Activated CD4-positive, alpha-beta memory T cell treated with anti-CD3 and anti-CD28 coated beads for 36 hours (primary cell): ENCODE measurements at places on chromosomes 12 and 14. TPM values are rescaled to one million over a fixed set of nuclear protein-coding genes. Genes with fewer than 3 reads are reported as not detected.

DNA sequence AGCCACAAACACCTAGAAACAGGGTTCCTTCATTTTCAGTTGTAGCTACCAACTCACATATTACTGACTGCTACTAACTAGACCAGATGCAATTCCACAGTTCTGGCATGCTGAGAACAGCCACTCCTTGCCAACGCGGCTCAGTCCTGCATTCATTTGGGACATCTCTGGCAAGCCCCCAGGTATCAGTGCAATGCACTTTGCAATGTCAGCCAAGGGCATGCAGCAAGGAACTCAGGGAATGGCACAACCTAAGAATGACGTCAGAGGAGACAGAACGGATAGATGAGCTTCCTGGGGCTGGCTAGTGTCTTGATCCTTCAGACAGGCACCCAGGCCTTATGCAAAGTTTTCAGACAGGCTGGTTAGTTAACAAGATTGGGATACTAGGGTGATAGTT lies 29.6 kb downstream of the MAP3K9 start:
- DNase-seq, result no peak

DNA sequence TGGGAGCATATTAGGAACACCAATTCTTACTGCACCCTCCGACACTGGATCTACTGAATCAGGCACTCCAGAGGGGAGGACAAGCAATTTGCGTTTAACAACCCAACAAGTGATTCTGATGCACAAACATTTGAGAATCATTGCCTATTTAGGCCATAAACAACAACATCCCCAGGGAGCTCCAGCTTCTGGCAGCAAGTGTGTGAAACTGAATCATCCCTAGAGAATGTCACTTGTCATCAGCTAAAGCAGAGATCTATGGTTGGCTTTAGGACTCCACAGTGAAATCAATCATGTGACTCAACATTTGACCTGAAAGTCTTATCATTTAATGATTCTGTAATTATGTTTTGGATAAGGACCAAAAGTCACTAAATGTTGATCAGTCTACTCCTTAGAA lies 505.0 kb upstream of the FLRT2 start:
- no peak for DNase-seq

DNA sequence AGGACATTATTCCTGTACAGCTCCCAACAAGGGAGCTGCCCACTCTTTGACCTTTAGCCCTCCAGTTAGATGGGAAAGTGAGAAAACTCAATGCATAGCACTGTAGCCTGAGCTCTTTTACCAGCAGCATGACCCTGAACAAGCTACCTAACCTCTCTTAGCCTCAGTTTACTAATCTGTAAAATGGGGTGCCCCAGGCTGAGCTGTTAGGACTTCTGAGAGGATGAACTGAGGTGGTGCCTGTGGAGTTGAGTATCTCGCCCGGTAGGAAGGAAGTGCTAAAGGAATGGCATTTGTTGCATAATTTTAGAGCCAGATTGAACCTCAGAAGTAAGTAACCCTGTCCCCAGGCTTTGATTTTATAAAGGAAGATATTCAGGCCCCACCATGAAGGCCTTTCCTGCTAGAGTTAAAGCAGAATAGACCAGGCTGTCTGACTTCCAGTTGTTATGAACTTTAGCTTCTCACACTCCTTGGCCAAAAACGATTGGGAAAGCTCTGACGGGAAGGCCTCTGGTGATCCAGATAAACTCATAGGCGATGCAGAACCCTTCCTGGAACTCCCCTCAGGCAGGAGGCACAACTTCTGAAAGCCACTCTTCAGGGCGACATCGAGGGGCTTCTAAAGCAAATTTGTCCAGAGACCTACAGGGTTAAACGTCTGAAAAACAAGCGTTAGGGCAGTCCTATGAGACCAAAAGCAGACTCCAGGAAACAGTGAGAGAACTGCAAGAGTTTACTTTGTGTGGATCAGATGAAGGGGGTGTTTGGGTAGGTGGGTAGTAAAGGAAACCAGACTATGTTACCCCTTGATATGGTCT lies 2.5 kb upstream of the SERPINA10 start:
- no peak for DNase-seq

- DNase-seq, result peak; percentile 80
Observed at GRCh38 chr12:76878899-76879709, at the start of gene CSRP2. Gene CSRP2 (minus strand): TSS chr12:76879019. CDS start chr12:76866260, 12,759 bp downstream.

- no peak for DNase-seq
Observed at GRCh38 chr12:104792570-104792969, 165.5 kb downstream of the SLC41A2 start.

- DNase-seq, result no peak
Observed at GRCh38 chr14:73712071-73712506, 2.1 kb downstream of the PNMA1 start.

DNA sequence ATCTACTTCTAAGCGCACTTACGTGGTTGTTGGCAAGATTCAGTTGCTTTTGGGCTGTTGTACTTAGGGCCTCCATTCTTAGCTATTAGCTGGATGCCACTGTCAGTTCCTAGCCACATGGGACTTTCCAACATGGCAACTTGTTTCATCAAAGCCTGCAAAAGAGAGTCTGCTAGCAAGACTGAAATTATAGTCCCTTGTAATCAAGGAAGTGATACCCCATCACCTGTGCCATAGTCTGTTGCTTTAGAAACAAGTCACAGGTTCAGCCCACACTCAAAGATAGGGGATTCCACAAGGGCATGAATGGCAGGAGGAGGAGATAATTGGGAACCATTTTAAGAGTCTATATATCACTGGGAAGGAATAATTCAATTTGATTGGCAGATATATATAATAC lies 27.1 kb upstream of the SLC17A8 start:
- DNase-seq, result no peak

- DNase-seq, result no peak
Observed at GRCh38 chr12:54148560-54149429, 40.0 kb downstream of the SMUG1 start.

- DNase-seq, result no peak
Observed at GRCh38 chr12:27802936-27803335, 22.9 kb upstream of the MANSC4 start.

Gene CD69
- total RNA-seq, result 120 TPM

Gene NPFF
- total RNA-seq, result not detected

Gene PAX9
- total RNA-seq, result not detected

Gene GPR68
- total RNA-seq, result 6.9 TPM

Gene POTEG
- total RNA-seq, result not detected

Gene HCAR3
- not detected for total RNA-seq

Gene TUNAR
- total RNA-seq, result not detected

Gene FOXG1
- not detected for total RNA-seq

Gene BHLHE41
- not detected for total RNA-seq

Gene ADAM20
- 0.36 TPM for total RNA-seq
